Temporal lobe (tissue), 4 donors: ENCODE measurements at places on chromosomes 16 and 17. TPM values are rescaled to one million over a fixed set of nuclear protein-coding genes. Genes with fewer than 3 reads are reported as not detected.

The MYADML2 gene
- not detected for total RNA-seq

The EPN3 gene
- not detected for total RNA-seq

The PERCC1 gene
- total RNA-seq = not detected

The OR3A3 gene
- not detected for total RNA-seq

The GLP2R gene
- total RNA-seq = under 0.01 TPM

The CSH2 gene
- total RNA-seq = not detected

The PRSS22 gene
- total RNA-seq = not detected

The EVI2B gene
- 0.49 TPM for total RNA-seq

The KCNH6 gene
- 0.25 TPM for total RNA-seq

The EMC6 gene
- total RNA-seq = 8.4 TPM

The KRT31 gene
- 1.2 TPM for total RNA-seq

The PMP22 gene
- total RNA-seq = 9.1 TPM

The CCL17 gene
- total RNA-seq = not detected

The RRAD gene
- total RNA-seq = 1.5 TPM

The KCNJ16 gene
- 5.2 TPM for total RNA-seq
